Peyer's patch (tissue), 4 donors: ENCODE measurements at places on chromosomes 11 and 22. TPM values are rescaled to one million over a fixed set of nuclear protein-coding genes. Genes with fewer than 3 reads are reported as not detected.

The GPR83 gene
- not detected for total RNA-seq

The ACR gene
- total RNA-seq, result not detected

DNA sequence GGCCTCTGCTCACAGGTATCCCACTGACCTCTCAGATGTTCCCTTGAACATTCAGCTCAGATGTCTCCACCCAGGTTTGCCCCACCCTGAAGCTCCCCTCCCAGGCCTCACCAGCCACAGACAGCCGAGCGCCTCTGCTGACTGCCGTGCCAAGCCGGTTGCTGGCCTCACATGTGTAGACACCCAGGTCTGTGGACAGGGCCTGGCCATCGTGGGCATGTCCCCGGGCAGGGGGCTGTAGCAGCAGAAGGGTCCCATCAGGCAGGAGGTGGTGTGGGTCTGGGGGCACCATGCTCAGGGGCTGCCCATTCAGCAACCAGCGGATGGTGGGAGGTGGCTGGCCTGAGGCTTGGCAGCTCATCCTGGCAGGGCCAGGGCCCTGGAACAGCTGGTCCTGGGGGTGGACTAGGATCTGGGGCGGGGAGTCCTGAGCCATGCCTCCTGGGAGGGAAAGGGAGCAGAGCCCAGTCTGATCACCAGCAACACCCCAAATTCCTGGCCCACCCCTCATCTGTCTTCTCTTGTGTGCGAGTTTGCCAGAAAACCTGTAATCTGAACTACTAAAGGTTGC, 759 bp downstream of the ROBO4 start:
- DNase-seq, result no peak

The HBB gene
- total RNA-seq, result not detected

- peak; percentile 66 for DNase-seq
Observed at GRCh38 chr22:30694171-30694639, 469 bp upstream of the OSBP2 start.

DNA sequence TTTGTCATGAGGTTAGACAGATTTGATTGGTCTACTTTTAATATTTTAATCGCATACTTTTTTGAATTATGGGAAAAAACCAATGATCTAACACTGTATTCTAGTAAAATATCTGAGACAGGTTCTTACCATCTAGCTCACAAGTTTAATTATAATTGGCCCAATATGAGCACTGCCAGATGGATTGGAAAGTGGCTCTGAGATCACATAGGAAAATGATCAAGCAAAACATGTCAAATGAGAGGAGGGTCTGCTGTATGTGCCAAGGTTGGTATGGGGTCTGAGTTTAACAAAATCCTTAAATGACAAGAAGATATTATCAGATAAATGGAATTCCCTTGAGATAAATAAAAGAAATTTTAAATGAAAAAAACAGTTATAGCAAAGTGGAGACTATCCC, 264.7 kb downstream of the TTC28 start:
- no peak for DNase-seq

DNA sequence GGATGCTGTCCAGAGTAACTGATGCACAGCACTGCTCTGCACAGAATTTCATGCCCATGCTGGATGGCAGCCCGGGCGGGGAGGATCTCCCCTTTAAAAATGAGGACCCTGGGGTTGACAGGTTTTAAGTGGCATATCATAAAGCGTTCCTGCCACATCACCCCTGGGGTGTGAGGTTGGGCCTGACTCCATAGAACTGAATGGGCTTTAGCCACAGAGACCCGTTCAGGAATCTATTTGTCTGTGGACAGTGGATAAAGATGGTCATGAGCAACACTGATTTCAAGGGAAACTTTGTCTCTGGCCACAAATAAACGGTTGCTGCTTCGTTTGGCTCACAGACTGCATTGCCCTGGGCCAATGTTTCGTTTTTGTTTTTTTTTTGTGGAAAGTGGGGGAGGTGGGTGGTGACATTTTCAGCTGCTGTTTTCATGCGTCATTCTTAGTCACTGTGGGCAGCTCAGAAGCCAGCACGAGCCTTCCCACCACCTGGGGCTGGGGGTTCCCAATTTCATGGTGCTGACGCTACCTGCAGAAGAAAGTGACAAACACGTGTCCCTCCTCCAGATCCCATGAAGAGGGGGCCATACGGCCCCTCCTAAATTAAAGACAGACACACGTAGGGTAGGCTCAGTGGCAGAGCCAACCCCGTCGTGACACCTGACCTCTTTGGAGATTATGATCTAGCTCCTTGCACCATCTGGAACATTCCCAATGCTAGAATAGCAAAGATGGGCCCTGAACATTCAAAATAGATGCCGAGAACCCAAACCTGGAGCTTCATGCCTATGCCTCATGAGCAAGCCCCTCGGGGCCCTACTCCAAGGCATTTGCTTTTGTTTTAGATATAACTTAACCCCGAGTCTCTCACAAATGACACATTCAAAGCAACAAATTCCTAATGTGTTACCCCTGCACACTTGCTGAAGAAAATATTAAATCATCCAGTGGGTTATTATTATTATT, 54.8 kb upstream of the PHF21B start:
- DNase-seq, result no peak
